Activated naive CD8-positive, alpha-beta T cell treated with anti-CD3 and anti-CD28 coated beads, Interleukin-2, amount 50 U/mL, for 24 hours (primary cell): ENCODE measurements at places on chromosomes 7 and 10.
A peak's percentile ranks its signal among the peaks of the same experiment; 100 is the strongest.

GRCh38 chr7:12570534-12571461 is at the start of gene SCIN:
Gene SCIN (plus strand): TSS chr7:12570720. CDS start chr7:12570787, 67 bp downstream.
- DNase-seq = peak; percentile 17

DNA sequence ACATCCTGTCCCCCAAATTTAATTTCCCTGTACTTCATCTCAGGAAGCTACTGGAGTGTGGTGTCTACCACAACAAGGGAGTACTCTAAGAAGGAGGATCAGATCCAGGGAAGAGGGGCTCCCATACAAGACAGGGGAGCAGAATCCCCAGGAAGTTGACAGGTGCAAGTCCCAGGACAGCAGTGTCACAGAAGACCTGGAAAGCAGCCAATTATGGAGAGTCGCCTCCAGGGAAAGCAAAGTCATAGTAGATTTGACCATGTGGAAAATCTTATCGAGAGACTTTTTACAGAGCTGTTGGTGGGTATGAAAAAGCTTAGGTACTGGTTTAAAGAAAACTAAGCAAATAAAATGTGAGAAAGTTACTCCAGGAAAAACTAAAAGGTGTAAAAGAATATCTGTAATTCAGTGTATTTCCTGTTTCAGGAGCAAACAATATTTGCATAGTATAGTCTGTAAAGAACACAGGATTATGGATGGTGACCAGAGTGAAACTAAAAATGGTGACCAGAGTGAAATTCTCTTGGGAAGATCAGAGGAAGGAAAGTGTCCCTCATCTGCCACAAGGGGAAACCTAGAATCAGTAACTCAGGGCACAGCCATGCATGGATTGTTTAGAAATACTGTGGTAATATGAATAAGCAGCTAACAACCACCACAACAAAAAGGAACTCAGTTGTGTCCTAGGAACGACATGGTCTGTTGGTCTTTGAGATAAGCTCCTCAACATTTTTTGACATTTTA is 44.5 kb downstream of the LANCL2 start:
- no peak for DNase-seq

- no peak for DNase-seq
Observed at GRCh38 chr10:110959379-110960332, 40.3 kb downstream of the SHOC2 start.

DNA sequence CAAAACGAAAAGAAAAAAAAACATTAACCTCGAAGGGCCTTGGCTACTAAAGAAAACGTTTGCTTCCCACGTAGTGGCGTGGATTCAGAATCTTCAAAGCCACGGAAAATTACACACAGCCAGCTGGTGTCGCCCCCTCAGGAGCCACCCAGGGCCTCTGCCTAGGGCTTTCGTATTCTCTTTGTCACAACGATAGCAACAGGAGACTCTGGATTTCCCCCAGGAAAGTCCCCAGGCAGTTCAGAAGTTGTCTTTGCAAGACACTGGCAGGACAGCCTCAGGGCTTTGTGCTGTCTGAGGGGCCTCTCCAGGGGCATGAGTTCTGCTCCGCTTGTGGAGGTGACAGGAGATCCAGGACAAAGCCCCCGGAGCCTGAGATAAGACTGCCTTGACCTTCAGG is 150.2 kb upstream of the INSYN2A start:
- DNase-seq = peak; percentile 1

DNA sequence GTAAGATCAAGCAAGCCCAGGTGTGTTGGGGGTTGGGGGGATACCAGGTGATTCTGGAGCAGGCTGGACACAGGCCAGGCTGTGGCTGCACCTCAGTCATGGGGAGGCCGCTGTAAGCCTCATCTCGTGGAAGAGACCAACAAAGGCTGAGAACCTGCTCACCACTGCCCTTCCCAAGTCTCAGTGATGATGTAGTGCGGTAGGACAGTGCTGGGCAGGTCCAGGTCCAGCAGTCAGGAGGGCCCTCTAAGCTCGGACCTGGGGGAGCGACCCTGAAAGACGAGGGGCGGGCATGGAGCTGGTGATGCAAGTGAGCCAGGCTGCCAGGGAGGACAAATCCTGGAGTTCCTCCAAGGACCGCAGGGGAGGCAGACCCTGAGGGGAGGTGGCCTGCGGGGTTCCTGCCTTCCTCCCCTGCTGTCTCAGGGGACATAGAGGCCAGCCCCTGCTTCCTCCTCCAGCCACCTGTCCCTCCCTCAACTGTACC is 3.3 kb upstream of the PWWP2B start:
- DNase-seq = no peak

DNA sequence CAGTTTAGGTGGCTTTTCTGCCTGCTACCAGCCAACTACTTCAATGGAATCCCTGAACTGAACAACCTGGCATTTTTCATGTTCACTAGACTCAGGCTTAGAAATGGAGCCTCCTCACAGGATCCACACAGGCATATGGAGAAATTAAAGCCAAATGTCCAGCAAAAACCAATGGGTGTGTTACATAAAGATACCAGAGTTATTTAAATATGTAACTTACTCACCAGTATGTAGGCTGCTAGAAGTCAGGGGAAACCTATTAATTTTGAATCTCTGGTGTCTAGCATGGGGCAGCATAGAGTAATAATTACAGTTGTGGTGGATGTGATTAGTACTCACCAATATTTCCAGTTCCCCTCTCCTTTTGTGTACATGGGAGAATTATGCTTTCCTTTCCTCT is 383.6 kb downstream of the LRMDA start:
- no peak for DNase-seq

DNA sequence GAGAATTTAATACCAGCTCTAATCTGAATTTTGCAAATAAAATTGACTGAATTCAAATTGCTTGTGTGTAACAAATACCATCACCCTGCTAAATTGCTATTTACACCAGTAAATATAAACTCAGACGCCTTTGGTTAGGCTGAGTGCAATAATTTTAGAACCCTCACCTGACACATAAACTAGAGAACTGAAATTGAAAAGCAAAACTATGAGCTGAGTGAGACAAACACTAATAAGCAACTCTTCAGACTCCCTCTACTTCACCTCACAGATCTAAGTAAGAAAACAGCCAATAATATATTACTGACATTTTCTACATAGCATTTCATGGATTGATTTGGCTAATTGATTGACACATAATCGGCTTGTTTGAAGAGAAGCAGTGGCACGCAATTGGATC is 621.2 kb downstream of the REEP3 start:
- no peak for DNase-seq

DNA sequence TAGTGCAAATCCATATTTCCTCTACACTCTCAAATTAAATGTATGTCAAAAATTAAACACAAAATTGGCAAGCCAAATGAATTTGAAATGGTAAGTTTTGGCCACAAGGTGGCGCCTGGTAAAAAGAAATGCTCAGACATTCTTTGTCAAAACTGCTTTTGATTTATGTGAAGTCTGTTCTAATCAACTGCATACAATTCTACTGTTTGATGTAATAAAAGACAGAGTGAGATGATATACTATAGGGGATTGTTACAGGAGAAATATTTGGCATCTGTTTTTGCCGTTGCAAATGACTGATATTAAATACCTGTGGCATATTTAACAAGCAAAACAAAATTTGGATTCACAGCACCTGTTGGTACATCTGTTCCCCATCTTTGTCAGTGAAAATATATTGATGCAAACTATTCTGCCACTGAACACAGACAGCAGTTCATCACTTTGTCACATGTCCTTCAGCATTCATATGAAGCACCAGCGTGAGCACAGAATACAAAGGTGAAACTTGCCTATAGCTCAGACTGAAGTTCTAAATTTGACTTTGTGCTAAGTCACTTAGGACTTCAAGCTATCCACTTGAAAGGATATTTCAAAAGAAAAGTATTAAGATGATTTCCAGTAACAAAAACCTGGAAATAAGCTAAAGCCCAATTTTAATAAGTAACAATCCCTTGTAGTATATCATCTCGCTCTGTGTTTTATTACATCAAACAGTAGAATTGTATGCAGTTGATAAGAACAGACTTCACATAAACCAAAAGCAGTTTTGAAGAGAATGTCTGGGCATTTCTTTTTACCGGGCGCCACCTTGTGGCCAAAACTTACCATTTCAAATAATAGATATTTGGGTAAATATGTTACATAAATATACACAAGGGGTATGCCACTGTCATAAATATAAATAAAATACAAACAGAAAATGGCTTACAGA is 10.2 kb upstream of the CH25H start:
- peak; percentile 66 for DNase-seq

DNA sequence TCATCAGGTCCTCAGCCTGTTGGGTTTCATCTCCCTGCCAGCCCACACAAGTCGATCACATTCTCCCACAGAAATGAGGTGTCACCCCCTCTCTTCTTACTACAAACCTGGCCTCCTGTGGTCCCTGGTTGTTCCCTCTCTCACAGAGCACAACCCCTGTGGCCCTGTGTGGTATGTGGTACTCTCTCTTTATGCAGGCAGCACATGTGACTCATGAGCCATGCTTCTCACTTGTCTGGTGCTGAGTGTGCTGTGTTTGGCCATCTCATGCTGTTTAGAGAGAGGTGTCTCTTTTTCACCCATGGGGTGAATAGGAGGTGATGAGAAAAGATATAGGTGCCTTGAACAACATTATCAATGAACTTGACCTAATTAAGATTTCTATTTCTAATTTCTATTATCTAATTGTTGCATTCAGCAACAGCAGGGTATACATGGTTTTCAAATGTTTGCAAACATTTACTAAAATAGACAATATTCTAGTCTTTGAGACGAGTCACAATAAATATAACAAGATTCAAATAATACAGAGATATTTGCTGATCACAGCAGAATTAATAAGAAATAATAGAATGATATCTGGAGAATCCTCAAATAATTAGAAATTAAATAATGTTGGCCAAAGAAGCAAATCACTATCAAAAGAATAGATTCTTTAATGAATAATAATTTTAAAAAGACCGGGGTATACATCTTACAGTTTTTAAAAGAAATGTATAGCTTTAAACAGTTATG is 633.8 kb upstream of the IGFBP3 start:
- DNase-seq = no peak

- no peak for DNase-seq
Observed at GRCh38 chr10:119917777-119918176, 25.2 kb downstream of the SEC23IP start.

DNA sequence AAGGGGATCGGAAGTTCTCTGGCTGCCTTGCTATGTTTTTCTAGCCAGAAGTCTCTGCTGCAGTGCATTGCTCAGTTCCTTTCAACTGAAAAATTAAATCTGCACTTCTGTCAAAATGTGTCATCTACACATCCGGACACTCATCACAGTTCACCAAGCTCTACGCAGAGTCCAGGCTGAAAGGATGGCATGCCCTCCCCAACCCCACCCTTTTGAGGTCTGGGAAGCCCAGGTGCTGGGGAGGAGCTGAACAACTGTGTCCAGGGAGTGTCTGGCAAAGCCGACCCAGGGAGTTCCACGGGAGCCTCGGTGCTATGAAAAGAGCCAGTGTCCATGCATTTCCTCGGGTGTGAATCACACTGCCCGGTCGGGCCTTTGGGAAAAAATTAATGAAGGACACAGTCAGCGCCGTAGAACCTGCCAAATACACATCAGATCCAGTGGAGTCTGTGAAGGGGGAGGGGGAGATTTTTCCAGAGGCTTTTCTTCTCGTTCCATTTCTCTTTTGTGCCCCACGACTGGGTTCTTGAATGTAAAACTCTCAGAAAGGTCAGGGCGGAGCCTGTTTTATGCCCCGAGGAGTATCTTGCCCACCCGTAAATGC is 757 bp upstream of the PALS2 start:
- peak; percentile 18 for DNase-seq

- DNase-seq = peak; percentile 13
Observed at GRCh38 chr10:103855424-103855823, at the start of gene SH3PXD2A. Gene SH3PXD2A (minus strand): TSS chr10:103855576. CDS start chr10:103855266, 310 bp downstream.

- no peak for DNase-seq
Observed at GRCh38 chr7:41319581-41319980, 383.3 kb downstream of the INHBA start.

DNA sequence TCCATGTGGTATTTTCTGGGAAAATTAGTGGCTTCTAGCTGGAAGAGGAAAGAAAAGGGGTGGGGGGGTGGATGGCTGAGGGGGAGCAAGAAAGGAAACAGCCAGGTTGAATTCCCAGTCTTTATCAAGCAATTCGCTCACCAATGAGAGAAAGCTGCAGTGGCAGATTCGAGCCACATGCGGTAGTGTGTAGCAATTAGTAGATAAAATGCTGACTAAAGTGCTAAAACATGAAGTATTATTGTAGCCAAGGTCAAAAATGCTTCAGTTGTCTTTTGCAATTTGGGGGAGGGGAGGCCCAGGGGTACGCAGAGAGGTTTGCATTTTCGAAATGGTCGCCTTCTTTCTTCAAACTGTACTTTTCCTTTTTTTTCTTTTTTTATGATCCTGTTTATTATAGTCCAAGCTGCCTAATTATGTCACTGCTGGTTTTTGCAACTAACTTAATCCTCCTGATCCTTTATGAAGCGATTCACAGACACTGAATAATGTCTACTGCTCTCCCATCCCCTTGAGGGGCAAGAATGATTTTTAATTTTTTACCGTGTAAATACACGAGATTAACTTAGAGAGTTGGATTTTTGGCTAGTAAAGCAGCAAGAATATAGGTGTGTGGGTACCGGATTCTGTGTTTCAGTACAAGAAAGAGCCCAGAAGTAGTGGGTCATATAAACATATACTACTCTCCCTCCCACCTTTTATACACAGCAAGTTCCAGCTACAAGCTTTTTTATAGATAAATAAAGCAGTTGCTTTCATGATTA is 3.6 kb upstream of the ARID5B start:
- DNase-seq = no peak

- no peak for DNase-seq
Observed at GRCh38 chr10:63236113-63236935, 103.2 kb downstream of the NRBF2 start.

- DNase-seq = no peak
Observed at GRCh38 chr7:111138586-111138985, 47.7 kb downstream of the LRRN3 start.
